Esophagus squamous epithelium (tissue), 5 donors: ENCODE measurements at places on chromosomes 11 and 22.

DNA sequence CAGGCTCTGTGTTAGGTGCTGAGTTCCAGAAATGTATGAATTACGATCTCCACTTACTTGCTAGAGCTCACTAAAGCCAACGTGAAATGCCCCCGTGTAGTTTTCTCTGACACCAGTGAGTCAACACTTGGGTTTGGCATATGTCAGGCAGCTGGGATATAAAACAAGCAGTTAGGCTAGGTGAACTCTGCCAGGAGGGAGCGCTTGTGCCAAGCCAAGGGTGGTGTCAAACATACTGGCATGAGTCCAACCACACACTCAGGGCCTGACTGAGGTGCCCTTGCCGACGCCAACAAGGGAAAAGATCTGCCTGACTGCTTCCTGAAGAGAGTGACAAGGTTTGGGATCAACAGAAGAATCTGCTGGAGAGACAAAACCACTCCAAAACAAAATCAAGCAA, 167.8 kb upstream of the NARS2 start:
- no peak for DNase-seq

DNA sequence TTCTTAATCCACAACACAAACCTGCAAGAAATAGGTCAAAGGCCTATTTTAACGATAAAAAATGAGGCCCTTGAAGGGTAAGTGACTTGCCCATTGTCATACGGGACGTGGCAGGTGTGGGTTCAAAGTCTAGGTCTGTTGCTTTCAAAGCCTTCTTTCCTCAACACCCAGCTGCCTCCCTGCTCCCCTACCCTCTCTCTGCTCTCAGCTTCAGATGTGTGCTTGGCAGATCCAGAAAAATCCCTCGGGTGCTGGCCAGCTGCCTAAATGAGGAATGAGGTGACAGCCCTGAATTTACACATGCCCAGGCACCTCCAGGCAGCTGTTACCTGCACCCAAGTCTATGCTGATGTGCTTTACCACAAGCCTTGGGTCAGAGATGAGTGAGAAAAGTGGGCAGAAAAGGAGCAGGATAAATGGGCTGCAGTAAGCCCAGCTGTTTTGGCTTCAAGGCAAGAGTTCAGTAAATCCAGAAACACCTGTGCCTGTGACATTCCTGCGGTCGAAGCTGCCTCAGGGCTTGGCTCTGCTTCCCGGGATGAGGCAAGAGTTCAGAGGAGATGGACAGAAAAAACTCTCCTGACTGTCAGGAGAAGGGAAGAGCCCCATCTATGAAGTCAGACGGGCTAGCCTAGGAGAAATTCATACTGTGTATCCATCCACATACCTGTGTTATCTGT, 49.9 kb upstream of the LDLRAD3 start:
- no peak for DNase-seq

- DNase-seq = no peak
Measured at GRCh38 chr11:125202977-125203376, 38.4 kb downstream of the PKNOX2 start.

DNA sequence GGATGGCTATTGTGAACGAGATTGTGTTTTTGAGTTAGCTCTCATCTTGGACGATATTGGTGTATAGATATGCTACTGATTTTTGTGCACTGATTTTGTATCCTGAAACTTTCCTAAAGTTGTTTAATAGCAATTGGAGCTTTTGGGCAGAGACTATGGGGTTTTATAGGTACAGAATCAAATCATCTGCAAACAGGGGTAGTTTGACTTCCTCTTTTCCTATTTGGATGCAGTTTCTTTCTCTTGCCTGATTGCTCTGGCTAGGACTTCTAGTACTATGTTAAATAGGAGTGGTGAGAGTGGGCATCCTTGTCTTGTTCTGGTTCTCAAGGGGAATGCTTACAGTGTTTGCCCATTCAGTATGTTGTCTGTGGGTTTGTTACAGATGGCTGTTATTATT, 8.9 kb upstream of the SCGB1D1 start:
- no peak for DNase-seq

GRCh38 chr11:62863687-62864335, 16.9 kb upstream of the SLC3A2 start:
- no peak for DNase-seq

DNA sequence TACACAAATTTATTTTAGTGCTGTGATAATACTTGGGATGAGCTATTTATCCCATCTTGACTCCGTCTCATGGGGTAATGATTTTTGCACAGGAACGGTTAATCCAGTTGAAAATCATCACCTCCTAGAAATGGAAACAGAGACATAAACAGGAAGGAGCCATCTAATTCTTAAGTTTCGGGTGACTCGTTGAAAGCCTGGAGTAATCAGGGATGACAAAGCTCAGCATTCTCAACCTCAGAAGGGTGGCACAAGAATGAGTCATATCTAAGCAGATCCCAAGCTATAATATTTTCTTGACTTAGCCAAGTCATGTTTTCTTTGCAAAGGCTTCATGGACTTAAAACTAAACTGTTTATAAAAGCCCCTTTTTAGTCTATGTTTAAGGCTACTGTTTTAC, 280.8 kb upstream of the CCDC90B start:
- no peak for DNase-seq

- no peak for DNase-seq
Measured at GRCh38 chr11:3732671-3733436, 61.7 kb upstream of the CHRNA10 start.

- DNase-seq = no peak
Measured at GRCh38 chr11:116614306-116615210, 158.2 kb downstream of the BUD13 start.

DNA sequence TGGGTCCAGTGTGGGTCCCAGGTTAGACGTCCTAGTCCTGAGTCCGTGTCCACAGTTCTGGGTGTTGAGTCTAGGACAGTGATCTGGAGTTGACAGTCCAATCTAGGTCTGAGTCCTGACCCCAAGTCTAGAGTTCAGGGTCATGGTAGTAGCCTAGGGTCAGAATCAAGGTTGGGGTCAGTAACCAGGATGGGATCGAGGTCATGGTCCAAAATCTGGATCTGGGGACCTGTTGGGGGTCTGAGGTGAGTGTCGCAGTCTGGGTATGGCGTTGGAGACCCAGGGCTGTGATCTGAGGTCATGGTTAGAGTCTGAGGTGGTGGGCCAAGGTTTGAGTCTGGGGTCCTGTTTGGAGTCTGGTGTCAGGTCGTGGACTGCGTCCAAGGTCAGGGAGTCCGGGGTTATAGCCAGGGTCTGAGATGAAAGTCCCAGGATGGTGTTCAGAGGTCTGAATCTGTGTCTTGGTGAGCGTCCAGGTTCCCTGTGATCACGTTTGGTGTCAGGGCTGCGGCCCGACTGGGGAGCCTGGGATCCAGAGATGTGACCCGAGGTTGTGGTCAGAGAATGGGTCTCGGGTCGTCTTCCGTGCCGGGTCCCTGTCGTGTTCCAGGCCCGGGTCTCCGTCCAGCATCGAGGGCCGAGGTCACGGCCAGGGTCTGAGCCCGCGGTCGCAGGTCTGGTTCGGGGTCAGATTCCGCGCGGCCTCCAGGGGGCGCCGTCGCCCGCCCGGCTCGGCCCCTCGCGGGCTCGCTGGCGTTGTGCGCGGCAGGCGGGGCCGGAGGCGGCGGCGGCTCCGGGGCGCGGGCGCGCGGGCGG, 432 bp upstream of the GRK2 start:
- no peak for DNase-seq

GRCh38 chr11:721741-722345, 15.8 kb downstream of the EPS8L2 start:
- no peak for DNase-seq

DNA sequence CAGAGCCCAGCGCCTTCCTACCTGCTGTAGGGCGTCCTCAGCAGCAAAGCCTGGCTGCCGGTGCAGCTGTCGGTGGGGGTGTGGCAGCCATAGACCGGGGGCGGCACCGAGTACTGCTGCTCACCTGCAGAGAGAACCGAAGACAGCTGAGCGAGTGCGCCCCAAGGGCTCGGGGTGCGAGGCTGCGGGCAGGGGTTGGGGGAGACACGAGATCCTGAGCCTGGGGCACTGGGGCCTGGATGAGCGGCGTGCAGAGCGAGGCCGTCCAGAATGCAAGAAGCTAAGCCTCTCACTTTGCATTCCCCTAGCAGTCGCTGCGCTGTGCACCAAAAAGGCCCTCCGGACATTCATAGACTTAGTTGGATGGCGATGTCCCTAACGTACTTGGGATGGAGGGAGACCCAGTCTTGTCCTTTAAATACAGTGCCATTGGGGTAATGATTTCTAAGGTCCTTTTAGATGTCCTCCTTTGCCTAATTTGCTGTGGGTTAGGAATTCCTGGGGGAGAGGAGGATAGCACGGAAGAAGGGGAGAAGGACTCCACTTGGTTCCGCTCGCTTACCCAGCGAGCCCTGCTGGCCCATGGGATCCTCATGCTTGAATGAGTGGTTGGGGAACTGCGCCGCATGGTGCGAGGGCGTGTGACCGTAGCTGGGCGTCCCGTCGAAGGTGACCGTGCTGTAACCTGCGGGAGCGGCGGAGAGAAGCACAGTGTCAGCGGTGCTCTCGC, 7.2 kb downstream of the WT1 start:
- DNase-seq = no peak

- DNase-seq = no peak
Measured at GRCh38 chr11:35763301-35763700, 100.7 kb downstream of the TRIM44 start.

- DNase-seq = no peak
Measured at GRCh38 chr11:86261328-86261727, 16.8 kb downstream of the EED start.

DNA sequence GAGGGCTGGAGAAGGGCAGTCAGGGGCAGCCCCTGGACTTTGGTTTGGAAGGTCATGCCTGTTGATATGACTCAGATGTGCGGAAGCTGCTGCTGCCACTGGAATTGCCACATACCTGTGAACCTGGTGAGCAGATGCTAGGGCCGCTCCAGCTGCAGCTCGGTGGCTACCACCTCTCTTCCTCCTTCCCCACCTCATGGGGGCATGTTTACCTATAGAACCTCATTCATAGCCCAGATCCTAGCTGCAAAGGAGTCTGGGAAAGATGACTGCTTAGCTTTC, 17.5 kb upstream of the TSPAN18 start:
- DNase-seq = no peak

DNA sequence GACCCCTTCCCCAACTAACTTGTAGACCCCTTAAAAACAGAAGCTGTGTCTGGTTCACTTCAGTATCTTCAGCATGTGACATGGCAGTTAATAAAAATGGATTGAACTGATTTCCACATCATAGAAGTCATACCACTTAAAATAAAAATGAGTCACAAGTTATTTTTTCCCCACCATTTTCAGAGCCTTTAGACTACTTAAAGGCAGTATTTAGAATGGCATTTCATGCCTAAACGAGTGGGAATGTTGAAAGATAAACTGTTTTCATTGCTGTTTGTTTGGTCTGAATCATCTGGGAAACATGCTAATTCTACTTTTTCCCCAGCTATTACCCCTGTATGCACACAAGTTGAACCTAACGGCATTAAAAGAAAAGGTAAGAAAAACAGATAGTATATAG, 324.0 kb downstream of the RAB38 start:
- no peak for DNase-seq

DNA sequence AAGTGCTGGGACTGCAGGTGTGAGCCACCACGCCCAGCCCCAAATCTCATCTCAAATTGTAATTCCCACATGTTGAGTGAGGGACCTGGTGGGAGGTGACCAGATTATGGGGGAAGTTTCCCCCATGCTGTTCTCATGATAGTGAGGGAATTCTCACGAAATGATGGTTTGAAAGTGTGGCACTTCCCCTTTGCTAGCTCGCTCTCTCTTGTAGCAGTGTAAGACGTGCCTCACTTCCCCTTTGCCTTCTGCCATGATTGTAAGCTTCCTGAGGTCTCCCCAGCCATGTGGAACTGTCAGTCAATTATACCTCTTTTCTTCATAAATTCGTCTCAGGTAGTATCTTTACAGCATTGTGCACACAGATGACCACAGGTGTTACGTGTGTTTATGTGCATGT, 357.8 kb downstream of the CADM1 start:
- DNase-seq = no peak

DNA sequence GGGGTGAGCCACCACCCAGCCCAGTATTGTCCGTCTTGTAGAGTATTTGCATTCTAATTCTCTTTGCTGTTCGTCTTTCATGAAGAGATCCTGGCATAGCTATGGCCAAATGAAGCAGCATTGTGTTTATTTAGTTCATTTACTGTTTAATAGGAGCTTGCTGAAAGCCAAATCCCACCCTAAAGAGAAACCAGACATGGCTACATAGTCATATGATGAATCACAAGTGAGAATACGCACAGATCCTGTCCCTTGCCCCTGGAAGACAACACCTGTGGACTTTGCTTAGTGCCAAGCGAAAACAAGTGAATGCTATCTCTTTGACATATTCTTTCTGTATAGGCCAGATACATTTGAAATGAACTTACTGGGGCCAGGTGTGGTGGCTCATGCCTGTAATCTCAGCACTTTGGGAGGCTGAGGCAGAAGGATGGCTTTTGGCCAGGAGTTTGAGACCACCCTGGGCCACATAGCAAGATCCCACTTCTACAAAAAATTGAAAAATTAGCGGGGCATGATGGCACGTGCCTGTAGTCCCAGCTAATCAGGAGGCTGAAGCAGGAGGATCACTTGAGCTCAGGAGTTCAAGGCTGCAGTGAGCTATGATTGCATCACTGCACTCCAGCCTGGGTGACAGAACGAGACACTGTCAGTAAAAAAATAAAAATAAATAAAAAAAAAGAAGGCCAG, 5.1 kb upstream of the ARFGAP3 start:
- no peak for DNase-seq
